ENCODE measurements at places on chromosomes 7 and 10.

DNA sequence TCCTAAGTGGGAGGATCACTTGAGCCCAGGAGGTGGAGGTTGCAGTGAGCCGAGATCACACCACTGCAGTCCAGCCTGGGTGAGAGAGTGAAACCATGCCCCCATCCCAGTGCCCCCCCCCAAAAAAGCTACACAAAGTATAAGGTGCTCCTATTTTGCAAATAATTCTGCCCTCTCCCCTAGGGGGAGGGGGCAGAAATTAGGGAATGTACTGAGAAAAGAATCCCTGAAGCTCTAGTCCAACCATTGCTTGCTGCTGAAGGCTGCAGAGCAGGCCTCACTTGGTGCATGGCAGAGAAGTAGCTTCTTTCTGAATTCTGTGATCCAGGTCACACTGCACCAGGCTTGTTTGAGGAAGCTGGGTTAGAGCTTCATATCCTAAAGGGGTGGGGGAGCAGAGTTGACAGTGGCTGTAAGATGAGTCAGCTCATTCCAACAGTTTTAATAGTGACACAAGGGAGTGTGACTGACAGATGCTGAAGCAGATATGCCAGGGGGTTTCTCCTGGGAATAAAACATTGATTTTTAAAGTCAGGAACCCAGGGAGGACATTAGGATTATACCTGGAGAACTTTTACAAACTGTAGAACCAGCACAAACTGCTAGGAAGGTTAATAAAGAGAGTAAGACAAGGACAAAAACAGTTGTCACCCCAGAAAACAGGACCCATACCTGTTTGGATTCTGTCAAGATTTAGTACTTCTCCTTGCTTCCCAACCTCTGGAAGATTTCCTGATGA, 32.8 kb upstream of the STRIP2 start:
- no peak for DNase-seq

DNA sequence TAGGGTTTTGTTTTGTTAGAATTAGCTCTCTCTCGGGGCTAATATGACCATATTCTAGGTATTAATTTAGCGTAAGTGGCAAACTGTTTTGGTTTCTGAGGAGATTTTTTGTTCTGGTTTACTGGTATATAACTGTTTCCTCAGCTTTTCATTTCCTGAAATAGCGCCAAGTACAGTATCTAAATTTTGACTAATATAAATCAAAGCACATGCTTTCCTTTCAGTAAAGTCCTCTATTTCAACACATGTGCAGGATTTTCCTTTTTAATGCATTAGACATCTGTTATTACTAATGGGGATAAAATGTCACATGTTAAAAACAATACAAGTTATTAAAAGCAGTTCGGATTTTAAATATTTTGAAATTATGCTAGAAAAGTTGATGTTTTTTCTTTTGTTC, 11.3 kb downstream of the FERD3L start:
- no peak for DNase-seq

DNA sequence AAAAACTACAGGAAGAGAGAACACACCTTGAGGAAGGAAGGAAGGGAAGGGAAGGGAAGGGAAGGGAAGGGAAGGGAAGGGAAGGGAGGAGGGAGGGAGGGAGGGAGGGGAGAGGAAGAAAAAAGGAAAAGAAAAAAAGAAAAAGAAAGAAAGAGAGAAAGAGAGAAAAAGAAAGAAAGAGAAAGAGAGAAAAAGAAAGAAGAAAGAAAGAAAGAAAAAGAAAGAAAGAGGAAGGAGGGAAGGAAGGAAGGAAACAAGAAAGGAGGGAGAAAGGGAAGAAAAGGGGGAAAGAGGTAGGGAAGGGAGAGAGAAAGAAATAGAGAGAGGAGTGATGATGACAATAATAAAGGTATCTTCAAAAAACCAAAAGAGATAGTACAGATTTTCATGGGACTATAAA, 12.3 kb upstream of the PLXNA4 start:
- DNase-seq: no peak

DNA sequence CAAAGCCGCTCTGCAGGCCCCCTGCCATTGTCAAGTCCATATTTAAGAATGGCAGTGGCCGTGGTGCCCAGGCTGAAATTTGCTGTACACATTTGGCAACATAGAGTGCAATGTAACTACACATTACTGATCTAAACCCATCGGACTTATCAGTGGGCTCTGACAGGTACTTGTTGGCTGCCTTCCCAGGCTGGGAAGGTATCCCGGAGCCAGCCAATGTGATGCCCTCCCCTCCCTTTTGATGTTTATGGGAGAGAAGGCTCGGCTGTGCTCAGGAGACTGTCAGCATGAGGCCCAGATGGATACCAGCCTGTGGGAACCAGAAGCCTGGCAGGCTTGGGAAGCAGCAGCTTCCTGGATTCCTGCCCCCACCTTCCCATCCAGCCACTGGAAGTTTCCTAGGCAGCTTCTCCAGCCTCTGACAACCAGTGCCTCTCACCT, 146.1 kb upstream of the TCF7L2 start:
- DNase-seq: no peak

DNA sequence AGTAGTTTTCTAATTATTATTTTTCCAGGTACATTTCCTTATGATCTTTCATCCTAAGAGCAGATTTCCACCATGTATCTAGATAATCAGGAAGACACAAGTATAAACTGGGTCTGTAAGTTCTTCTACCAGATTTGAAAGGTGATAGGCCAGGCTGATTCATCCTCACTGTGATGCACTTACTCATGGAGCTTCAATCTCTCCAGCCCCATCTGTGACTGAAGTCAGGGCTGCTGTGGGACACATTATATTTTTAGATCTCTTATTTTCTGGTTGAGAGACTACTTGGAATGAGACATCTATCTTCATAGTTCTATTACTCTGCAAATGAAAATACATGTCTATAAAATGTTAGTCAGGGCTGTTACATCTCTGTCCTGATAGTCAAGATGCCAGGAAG, 85.5 kb upstream of the SLC25A13 start:
- no peak for DNase-seq

Measured in activated T-cell treated with anti-CD3 and anti-CD28 coated beads for 4 hours (primary cell).